Suppressor macrophage treated with lipopolysaccharide for 1 hour (primary cell): ENCODE measurements at places on chromosomes 16 and 17.
A peak's percentile ranks its signal among the peaks of the same experiment; 100 is the strongest.

GRCh38 chr16:54063279-54063773 lies 223.3 kb downstream of the IRX3 start:
- DNase-seq: no peak

GRCh38 chr17:35342276-35342675 lies 31.1 kb downstream of the SLFN11 start:
- DNase-seq: peak; percentile 31

DNA sequence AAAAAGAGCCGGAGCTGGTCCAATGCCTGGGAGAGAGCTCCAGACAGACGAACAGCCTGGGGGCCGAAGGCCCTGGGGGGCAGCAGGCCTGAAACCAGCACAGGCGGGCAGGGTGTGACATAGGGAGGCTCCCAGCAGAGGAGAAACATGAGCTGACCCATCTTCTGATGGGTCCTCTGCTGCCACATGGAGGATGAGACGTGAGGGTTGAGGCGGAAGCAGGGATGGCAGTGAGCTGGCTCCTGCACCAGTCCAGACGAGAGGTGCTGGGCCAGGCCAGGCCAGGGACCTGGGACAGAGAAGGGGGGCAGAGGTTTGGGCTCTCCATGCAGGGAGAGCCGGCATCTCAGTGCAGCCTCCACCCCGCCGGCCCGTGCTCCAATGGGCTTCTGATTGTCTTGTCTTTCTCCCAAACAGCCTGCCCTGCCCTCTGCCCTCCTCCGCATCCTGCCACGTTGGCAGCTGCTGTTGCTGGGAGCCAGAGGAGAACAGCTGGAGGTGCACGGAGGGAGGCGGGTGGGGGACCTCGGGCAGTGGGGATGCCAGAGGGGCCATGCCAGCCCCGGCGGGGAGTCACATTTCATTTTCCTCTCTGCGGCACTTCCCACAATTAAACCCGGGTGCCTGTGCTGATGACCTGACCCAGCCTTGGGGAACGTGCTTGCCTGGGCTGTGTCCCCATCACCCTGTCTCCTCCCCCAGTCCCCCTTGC lies 139.1 kb upstream of the GSE1 start:
- no peak for DNase-seq

DNA sequence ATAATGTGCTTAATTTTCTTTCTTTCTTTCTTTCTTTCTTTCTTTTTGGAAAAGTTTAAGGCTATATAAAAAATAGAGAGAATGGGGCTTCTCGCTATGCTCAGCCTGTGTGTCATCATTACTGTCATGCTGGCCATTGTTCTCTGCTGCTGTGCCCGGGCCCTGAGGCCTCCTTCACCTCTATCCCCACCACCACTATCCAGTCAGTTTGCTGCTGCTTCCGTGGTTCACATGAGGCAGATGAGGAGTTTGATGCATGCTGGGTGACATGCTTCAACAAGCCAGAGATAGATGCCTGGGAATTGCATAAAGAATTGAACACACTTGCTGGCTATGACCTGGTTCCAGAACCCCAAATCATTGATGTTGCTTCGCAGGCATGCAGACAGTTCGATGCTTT lies 36.3 kb downstream of the PITPNC1 start:
- DNase-seq: no peak

DNA sequence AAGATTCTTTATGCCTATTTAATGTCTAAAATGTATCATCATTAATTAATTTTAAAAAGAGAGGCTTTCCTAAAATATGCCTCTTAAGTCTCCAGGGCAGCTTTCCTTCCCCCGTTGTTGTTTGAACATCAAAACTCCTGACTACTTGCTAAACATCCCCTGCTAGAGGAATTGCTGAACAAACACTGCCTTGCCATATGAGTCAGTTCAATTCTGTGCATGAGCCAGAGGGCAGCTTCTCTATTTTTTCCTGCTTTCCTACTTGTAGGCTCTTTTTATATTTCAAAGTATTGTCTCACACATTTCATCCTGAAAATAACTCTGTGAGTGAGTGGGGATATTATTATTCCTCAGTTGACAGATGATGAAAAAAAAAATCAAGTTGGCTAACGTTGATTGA lies 143.4 kb downstream of the HS3ST4 start:
- DNase-seq: peak; percentile 55

- DNase-seq: no peak
Observed at GRCh38 chr16:3030222-3031212, 6.2 kb downstream of the BICDL2 start.

- DNase-seq: no peak
Observed at GRCh38 chr17:75850928-75851692, 4.0 kb downstream of the WBP2 start.

DNA sequence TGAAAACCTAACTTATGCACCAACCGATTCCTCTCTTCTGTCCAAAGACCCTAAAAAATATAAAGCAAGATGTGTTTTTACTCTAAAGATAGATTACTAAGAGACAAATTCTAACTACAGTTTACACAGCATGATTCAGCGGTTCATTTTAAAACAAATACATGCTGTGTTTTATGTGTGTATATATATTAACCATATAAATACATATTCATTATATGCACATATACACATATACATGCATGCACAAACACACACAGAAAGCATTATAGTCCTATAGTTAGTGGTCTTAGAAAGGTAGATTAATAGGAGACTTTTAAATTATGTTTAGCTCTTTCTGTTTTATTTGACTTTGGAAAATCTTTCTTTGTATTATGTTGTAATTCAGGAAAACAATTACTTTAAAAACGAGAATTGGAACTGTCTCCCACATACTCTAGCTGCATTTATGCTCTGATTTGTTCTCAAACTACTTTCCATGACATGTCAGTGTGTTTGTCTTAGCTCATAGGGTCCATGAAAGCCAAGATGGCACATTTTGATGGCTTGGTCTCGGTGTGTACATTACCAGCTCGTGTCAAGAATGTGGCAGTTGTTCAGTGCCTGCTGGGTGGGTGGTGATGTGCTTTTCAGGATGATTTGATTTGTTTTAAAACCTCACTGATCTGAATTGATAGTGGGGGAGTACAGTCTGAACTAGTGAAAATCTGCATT lies 548.8 kb upstream of the SALL1 start:
- DNase-seq: no peak

DNA sequence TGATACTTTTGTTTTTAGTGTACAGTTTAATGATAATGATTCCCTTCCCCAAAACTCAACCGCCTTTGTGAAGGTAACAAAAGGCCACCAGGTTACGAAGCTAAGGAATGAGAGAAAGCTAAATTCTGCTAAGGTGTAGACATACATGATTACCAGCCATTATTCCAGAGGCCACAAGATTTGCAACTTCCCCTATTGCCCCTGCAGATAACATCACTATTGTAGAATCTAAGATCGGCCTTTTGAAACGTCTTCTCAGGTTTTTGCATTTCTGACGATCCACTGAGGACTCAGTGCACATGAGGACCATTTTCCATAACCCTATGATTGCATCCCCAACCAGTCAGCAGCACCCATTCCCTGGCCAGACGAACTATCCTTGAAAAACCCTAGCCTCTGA lies 33.9 kb upstream of the SNN start:
- DNase-seq: no peak

DNA sequence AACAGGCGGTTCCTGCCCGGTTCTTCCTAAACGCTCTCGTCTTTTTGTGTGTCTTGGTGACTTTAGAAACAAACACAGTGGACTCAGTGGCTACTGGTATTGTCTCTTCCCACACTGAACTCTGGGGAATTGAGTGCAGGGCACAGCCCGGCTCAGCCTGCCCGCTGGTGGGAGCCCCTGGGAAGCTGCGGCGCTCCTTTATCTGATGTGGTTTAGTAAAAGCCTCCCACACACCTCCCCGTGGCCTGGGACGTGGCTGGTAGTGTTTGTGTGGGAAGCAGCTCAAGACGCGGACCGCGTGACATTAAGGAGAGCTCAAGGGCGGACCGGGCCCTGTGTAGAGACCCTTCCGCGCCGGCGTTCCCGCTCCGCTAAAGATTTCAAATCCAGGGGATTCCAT lies 55.4 kb upstream of the PVALEF start:
- DNase-seq: no peak

GRCh38 chr17:74330446-74330845 lies 4.4 kb downstream of the KIF19 start:
- no peak for DNase-seq

DNA sequence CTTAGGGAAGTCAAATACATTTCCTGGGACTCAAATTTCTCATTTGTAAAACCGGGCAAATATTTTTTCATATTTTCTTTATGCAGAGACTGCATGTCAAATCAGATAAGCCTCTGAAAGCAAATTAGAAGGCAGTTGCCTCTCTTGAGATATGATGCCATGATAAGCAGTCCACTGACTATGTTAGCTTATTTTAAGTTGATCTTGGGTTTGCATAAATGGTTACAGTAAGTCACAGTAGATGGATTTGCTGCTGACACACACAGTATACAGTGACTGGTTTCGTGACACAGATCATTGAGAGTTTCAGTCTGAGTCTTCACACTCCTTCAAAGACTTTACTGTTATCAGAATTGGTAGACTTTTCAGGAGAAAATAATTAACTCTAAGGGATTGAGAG lies 927.6 kb upstream of the CDH8 start:
- DNase-seq: no peak

- DNase-seq: peak; percentile 33
Observed at GRCh38 chr17:2120586-2121335, 65.9 kb downstream of the HIC1 start.

DNA sequence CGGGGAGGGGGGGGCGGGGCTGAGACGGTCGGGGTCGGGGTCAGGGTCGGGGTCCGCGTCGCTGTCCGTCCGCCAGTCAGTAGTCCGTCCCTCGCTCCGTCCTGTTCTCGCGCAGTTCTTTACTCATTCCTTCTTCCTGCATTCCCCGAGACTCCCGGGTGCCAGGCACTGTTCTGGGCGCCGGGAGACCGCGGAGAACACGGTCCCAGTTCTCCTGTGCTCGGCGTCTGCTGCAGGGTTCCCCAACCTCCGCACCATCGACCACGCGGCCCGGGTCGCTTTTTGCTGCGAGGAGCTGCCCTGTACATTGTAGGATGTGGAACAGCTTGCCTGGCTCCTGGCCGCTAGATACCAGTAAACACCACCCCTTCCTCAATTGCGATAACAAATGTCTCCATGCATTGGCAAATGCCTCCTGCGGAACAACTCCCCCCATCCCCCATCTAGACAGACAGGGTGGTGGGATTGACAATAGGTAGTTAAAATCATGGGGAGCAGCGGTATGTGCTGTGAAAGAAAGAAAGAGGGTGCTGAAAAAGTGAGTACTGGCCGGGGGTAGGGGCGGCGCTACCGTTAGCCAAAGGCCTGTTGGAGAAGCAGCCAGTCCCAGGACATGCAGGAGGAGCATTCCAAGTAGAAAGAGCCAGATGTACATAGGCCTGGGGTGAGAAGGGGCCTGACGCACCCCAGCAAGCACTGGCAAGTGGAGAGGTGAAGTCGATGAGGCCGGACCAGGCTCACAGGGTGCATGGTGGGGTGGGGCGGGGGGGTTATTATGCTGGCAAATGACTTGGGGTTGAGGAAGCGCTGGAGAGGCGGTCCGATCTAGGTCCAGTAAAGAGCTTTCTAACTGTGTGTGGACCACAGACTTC lies 631 bp downstream of the TRAF7 start:
- DNase-seq: peak; percentile 22

DNA sequence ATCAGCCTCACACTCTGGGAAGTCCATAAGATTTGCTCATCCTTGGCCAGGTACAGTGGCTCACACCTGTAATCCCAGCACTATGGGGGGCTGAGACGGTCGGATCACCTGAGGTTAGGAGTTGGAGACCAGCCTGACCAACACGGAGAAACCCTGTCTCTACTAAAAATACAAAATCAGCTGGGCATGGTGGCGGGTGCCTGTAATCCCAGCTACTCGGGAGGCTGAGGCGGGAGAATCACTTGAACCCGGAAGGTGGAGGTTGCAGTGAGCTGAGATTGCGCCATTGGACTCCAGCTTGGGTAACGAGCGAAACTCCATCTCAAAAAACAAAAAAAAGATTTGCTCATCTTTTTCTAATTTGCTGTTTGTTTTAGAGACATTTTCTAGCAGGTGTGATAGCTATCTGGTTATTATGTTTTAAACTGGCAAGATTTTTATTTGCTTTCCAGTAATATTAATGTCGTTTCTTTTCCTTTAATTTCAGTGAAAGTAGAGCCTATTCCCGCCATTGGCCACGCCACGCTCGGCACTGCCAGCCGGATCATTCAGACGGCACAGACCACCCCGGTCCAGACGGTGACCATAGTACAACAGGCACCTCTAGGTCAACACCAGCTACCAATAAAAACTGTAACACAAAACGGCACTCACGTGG lies 61.5 kb downstream of the WDR45B start:
- no peak for DNase-seq

GRCh38 chr16:81623365-81624102 lies 155.6 kb upstream of the PLCG2 start:
- DNase-seq: peak; percentile 64

GRCh38 chr17:42116705-42117396 lies 4.3 kb downstream of the KAT2A start:
- DNase-seq: peak; percentile 90

GRCh38 chr16:29961127-29961478 lies 776 bp upstream of the TMEM219 start:
- no peak for DNase-seq

GRCh38 chr16:64109241-64109640 lies 1012.6 kb downstream of the CDH11 start:
- DNase-seq: no peak

GRCh38 chr17:27239046-27239445 lies 54.9 kb upstream of the WSB1 start:
- DNase-seq: peak; percentile 61

GRCh38 chr17:16814439-16814838 lies 124.4 kb downstream of the CCDC144A start:
- DNase-seq: no peak

GRCh38 chr16:78490847-78491246 lies 391.4 kb downstream of the WWOX start:
- DNase-seq: no peak
